ENCODE measurements at places on chromosomes 7 and 10.

DNA sequence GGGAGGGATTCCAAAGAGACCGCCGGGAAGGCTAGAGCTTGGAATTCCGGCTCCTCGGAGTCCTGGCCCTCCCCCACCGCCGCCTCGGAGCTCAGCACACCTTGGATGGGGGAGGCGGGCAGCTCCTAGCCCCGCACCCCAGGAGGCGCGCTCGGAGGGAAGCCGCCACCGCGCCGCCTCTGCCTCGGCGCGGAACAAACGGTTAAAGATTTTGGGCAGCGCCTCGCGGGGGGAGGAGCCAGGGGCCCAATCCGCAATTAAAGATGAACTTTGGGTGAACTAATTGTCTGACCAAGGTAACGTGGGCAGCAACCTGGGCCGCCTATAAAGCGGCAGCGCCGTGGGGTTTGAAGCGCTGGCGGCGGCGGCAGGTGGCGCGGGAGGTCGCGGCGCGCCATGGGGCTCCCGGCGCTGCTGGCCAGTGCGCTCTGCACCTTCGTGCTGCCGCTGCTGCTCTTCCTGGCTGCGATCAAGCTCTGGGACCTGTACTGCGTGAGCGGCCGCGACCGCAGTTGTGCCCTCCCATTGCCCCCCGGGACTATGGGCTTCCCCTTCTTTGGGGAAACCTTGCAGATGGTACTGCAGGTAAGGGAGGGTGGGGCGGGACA, at the start of gene CYP26A1:
Gene CYP26A1, plus strand, starts transcription at position 355 of the 608 bp plus-strand sequence. Its CDS starts 42 bp downstream, at position 397.
- DNase-seq: no peak

- DNase-seq: no peak
Measured at GRCh38 chr7:32293833-32294232, 196.3 kb downstream of the LSM5 start.

DNA sequence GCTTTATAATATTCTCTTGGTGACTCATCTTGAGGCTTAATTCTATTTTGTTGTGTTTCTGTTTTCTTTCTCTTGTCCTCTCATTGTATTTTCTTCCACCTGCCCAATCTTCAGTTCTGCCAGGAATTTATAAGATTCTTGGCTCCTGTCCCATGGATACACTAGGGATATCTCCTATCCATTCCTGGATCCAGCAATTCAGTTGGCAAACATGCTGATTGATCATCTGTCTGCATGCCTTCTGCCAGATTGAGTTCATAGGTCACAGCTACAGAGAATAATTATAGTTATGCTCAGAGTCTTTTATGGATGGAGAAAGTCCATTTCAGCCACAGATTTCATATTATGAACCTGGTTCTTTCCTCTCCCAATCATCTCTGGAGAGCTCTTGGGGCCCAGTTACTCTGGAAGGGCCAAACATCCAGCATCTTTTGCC, 140.4 kb upstream of the MAGI2 start:
- DNase-seq: no peak

DNA sequence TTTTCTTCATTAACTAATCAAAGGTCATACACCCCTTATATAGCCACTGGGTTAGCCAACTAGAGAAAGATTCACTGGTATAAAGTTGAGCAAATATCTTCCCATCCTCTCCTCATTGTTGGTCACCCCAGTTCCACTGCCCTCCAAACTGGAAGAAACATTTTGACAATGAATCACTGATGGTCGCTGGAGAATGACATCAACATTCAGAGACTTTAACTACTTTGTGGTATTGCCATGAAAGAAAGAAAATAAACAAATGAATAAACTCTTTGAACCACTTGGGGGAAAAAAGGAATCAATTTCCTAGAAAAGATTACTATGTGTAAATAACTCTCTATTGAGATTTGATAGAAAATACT, 23.4 kb downstream of the HYCC1 start:
- no peak for DNase-seq

- DNase-seq: no peak
Measured at GRCh38 chr7:149772956-149773434, 393 bp downstream of the ZNF467 start.

DNA sequence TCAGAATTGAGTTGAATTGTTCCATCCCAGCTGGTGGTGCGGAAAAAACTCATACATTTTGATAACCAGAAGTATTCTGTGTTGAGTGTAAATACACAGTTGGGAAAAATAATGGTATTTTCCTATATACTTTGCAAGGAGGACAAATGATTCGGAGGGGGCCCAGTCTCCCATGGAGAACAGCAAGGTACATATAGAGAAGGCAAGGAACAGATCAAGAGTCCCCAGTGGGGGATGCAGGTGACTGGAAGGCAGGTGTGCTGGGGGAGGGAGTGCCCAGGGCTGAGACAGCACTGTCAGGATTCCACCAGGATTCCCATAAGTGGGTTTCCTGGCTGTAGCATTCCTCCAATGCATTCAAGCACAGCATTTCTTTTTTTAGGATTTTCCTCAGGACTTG, 10.8 kb upstream of the ADCY1 start:
- DNase-seq: no peak

GRCh38 chr7:82376739-82377138, 66.8 kb downstream of the CACNA2D1 start:
- no peak for DNase-seq

- DNase-seq: no peak
Measured at GRCh38 chr10:73859428-73859783, 14.9 kb downstream of the CAMK2G start.

- no peak for DNase-seq
Measured at GRCh38 chr7:7526006-7526405, 9.7 kb downstream of the COL28A1 start.

DNA sequence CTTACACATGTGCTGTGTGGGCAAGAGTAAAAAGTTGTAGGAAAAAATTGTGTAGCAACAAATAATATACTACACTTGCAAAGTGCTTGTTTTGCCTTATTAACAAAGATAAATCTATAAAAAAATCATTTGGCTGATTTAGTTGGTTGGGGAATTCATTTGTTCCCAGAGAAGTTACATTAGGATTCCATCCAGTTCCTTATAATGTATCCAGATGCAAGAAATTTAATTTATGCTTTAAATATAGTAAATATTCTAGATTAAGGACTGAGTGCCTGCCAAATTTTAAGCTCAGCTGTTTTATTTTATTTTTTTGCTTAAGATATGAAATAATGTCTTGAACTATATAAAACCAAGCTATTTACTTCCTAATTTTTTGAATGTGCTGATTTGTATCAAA, 1169.9 kb downstream of the NXPH1 start:
- DNase-seq: no peak

- no peak for DNase-seq
Measured at GRCh38 chr10:79066411-79067240, 2.1 kb upstream of the ZMIZ1 start.

DNA sequence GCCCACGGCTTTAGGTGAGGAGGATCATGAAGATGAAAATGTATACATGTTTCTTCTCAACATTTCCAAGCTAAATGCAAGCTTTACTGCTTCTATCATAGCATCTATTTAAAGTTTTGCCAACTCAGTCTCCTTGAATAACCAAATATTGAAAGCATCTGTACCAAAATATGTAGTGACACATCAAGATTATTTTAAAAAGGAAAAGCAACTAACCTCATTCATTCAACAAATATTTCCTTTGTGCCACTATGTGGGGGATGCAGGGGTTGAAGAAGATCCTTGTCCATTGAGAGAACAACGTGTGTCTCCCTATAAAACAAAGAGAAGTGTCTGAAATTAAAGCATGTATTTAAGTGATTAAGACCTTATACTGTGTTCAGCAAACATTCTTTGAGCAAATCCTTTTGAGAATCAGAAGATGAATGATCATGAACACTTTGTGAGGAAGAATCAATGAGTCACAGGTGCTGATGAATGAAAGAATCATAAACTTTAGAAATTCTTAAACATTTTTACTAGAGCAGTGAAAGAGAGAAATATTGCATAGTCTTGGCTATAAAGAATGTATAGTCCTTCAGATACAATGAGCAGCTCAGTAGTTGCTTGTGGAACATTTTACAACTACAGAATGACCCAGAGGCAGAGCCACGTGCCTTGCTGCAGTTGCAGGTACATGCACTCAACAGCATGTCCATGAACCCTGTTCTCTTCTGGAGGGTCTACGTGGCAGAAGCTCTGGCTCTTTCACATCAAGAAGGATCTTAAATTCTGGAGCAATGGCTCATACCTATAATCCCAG, 13.9 kb downstream of the TAS2R60 start:
- DNase-seq: no peak

DNA sequence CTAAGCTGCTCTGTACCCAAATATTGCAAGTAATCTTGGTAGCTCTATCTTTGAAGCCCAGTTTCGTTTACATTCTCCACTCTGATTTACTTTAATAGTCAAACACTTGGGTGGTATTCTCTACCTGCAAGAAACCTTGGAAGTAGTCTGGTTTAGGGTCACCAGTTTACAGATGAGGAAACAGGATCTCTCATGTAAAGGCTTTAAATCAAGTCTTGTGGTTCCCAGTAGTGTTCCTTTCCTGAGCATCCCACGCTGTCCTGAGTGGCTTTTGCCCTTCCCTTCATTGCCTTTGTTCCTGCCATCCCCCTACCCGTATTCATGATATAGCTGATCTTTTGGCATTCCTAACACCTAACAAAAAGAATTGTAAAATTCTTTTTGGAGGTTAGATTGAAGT, 20.3 kb downstream of the EXOC4 start:
- DNase-seq: no peak

DNA sequence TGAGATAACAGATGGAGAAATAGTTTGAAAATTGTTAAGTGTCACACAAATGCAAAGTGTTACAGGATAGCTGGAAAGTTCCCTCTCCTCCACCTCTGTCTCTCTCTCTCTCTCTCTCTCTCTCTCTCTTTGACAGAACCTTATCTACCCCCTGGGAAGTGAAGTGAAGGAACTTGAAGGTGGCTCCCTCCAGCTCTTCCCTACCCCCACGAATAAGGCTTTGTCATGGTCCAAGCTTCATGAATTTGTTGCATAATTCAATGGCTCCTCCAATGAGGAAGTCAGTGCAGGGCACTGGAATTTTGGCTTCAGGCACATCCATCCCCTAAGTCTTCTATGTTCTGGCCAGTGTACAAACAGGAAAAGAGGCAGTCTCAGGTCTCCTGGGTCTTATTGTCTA, 66.4 kb downstream of the CDHR3 start:
- no peak for DNase-seq

- no peak for DNase-seq
Measured at GRCh38 chr7:110432061-110432553, 658.8 kb upstream of the LRRN3 start.

DNA sequence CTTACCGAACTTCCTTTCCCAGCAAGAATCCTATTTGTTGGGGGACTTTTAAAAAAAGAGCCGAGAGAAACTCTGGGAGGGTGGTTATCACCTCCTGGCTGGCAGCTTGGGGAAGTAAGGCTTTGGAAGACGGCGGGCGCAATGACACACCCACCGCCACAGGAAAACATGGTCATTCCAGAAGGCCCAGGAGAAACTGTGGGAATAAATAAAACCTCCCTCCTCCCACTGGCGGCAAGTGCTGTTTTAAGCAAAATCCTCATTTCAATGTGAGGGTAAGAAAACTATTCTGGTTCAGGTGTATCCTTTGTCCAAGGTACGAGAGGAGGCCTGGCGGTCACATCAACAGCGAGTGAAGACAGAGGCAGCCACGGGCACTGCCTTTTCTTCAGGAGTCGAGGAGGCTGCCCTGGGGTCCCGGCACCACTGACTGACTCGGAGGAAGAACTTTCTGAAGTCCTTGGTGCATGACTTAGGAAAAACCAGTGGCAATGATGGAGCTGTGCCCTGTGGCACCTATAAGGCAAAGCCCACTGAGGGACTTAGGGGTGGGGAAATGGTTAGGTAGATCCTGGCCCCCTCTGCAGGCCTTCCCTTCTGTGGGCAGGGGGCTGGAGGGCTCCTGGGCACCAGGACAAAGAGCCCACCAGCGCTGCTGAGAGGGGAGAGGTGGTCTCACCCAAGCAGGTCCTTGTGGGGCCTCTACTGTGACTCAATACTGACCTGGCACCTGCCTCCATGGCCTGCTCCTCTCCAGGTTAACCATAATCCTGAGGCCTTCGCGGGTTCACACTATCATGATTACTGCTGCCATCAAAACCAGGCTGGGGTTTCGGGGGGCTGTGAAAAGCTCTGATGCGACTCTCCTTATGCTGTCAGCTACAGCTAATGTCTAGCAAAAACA, 21.4 kb downstream of the DNAJB12 start:
- no peak for DNase-seq

DNA sequence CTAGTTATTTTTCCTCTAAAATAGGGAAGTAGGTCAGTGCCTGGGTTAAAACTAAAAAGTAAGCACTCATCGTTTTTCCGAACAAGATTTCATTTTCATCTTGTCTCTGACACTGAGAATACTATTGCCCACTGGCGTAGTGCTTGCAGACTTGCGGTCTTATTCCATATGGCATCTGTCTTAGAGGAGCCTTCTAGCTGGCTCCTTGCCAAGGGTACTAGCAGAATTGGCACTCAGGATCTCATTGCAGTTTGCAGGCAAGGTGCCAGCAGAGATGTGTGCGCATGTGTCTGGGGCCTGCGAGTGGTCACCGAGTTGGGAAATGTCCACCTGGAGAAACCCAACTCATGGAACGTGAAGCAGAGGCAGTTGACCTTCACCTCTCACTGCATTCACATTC, 143.4 kb downstream of the CELF2 start:
- no peak for DNase-seq

GRCh38 chr10:124300224-124300623, 118.5 kb downstream of the OAT start:
- no peak for DNase-seq

DNA sequence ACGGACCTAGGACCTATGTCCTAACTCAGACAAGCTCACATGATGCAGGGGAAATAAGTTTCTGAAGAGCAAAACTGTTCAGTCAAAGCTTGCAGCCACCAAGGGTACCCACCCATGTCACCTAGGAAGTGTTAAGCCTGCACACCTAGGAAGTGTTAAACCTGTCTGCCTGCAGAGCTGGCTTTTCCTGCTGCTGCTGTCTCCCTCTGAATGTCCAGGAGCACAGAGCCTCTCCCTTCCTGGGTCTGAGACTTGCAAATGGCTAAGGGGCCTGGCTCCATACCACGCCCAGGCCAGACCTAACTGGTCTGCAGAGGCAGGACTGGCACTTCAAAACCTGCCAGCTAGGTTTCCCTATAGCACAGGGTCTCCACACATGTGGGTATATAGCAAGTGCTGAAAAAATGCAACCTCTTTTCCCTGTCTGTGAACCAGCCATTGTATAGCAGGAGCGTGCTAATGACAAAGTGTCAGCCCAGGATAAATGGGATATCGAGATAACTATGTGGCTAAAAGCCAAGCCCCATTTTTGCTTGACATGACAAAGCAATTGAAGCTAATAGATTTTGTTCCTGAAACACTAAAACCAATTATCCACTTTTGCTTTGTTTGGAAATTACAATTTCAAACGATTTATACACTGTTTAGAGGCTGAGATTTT, 1.5 kb downstream of the GDF2 start:
- no peak for DNase-seq

DNA sequence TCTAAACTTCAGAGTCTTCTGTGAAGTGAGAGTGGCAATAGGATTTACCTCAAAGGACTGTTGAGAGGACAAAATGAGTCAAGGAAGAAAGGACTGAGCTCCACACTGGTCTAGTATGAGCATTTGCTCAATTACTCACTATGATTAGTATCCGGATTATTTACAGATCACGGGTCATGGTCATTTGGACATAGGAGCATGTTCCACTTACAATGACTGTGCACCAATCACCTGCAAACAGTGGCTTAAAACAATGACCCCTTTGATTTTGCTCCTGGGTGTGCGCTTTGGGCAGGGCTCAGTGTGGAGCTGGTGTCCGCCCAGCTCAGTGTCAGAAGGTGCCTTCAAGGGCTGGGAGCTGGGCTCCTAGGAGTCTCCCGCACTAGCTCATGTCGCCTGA, 225.4 kb downstream of the TCERG1L start:
- DNase-seq: no peak

GRCh38 chr7:99742737-99743394, 7.9 kb upstream of the CYP3A7 start:
- DNase-seq: no peak

- DNase-seq: no peak
Measured at GRCh38 chr7:98703916-98704315, 86.8 kb downstream of the NPTX2 start.

All from cortex of kidney (tissue), 1 donor.